ENCODE measurements at places on chromosomes 5 and 9. TPM values are rescaled to one million over a fixed set of nuclear protein-coding genes. Genes with fewer than 3 reads are reported as not detected.
A peak's percentile ranks its signal among the peaks of the same experiment; 100 is the strongest.

Gene PPP3R2
- not detected for total RNA-seq

Gene FBP2
- not detected for total RNA-seq

Gene ALDH7A1
- total RNA-seq = 1.6 TPM

Gene NPM1
- total RNA-seq = 940 TPM

Gene PCDHA9
- not detected for total RNA-seq

Gene MCIDAS
- not detected for total RNA-seq

Gene PSAT1
- total RNA-seq = 32.1 TPM

Gene RETREG1
- total RNA-seq = 55.5 TPM

Gene STK32A
- not detected for total RNA-seq

Gene PCDHB9
- 0.23 TPM for total RNA-seq

Gene ALDOB
- total RNA-seq = not detected

Gene CDH10
- total RNA-seq = not detected

- peaks cover 19% of the 10 kb centered on the region for H3K27me3 ChIP-seq
- no peak overlapping the region for H3K4me3 ChIP-seq
- H3K4me1 ChIP-seq = no peaks in the 10 kb centered on the region
- no peak overlapping the region for H3K27ac ChIP-seq
- H3K36me3 ChIP-seq = no peaks in the 10 kb centered on the region
- no peak for DNase-seq
Measured at GRCh38 chr5:41508696-41509398, 1.6 kb downstream of the PLCXD3 start.

DNA sequence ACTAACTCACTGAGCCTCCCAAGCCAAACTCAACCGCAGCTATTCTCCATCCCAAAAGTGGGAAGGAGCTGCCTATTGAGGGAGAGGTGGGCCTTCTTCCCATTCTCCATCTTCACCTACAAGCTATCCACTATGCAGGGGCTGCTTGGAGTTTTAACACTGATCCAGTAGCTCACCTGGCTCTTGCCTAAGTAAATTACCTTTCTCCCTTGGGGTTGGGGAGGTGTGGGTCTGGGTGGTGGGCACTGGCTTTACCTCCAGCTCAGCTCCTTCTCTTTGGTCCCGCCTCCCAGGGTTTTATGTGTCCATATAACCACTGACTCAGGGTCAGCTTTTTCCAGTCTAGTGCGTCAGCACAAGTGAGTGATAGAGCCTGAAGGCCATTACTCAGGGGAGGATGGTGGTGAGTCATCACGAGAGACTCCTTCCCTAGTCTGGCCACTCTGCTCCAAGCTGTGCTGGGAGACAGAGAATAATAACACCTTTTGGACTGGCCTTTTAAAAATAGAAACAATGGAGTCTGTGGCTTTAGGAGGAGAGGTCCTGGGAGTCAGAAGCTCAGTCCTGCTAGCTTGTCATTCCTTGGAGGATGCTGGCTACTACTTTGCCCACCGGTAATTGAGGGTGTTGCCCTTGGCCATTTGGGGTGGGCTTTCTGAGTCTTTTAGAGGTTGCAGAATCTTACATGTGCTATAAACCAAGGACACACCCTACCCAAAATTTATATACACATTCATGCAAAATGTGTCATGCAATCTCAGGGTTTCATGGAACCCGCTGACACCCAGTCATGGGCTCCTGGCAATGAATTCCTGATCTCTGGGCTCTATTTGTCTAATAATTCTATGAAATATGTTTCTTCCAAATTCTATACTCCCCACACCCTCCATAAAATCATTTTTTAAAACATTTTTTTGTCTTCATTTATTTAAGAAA is 35.6 kb upstream of the ATP6V1G1 start:
- H3K4me1 ChIP-seq = no peaks in the 10 kb centered on the region
- no peak overlapping the region for H3K27ac ChIP-seq
- DNase-seq = no peak
- no peak overlapping the region for H3K4me3 ChIP-seq
- H3K27me3 ChIP-seq = peaks cover 21% of the 10 kb centered on the region

DNA sequence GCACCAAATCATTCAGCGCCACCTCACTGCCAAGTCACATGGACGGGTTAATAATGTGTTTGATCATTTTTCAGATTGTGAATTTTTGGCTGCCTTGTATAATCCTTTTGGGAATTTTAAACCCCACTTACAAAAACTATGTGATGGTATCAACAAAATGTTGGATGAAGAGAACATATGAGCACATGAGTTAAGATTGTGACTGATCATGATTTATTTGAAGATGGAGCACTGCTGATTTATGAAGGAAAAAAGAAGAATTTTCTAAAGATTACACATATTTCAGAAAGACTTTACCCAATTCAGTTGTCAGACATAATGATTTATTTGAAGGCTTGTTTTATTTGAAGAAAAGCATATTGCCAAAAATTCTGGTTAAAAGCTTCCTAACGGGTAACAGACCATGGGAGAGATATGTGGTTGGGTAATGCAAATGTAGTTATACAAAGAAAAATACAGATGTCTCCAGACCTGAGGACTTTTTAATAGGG is 37.4 kb downstream of the TNFAIP8 start:
- no peak overlapping the region for H3K4me3 ChIP-seq
- peak overlapping the region; percentile 10 for H3K27ac ChIP-seq
- no peak for DNase-seq
- H3K4me1 ChIP-seq = peaks cover 18% of the 10 kb centered on the region
- H3K36me3 ChIP-seq = peaks cover 23% of the 10 kb centered on the region
- no peaks in the 10 kb centered on the region for H3K27me3 ChIP-seq

GRCh38 chr9:106916466-106917235 is 53.7 kb downstream of the ZNF462 start:
- no peak for DNase-seq
- no peak overlapping the region for H3K27ac ChIP-seq
- H3K4me1 ChIP-seq = peaks cover 4% of the 10 kb centered on the region
- no peaks in the 10 kb centered on the region for H3K36me3 ChIP-seq
- H3K27me3 ChIP-seq = no peaks in the 10 kb centered on the region

GRCh38 chr5:168831383-168831782 is 252.2 kb upstream of the PANK3 start:
- H3K4me1 ChIP-seq = no peaks in the 10 kb centered on the region
- H3K27me3 ChIP-seq = peaks cover 12% of the 10 kb centered on the region
- DNase-seq = no peak
- no peak overlapping the region for H3K27ac ChIP-seq
- H3K4me3 ChIP-seq = no peak overlapping the region

- DNase-seq = no peak
- no peak overlapping the region for H3K27ac ChIP-seq
- no peaks in the 10 kb centered on the region for H3K27me3 ChIP-seq
- no peak overlapping the region for H3K4me3 ChIP-seq
- H3K36me3 ChIP-seq = peaks cover 29% of the 10 kb centered on the region
Measured at GRCh38 chr9:128503870-128504269, 649 bp upstream of the GLE1 start.

- no peaks in the 10 kb centered on the region for H3K4me1 ChIP-seq
- H3K27ac ChIP-seq = no peak overlapping the region
- H3K27me3 ChIP-seq = peaks cover 5% of the 10 kb centered on the region
Measured at GRCh38 chr5:80041527-80041926, 6.4 kb downstream of the THBS4 start.

DNA sequence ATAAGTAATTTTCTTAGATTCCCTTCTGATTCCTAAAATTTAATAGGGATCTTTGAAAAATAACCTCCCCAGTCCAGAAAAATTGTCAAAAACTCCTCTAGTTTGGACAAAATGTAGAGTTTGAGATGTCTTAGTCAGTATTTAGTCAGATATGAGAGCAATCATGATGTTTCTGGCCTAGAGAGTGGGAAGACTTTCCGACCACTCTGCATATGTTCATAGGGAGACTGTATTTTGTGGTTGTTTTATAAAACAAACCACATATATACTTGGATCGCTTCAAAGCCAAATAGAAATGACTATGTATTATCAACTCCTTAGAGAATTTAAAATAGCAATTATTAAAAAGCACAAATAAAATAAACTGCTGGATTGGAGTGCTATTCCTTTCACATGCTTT is 15.8 kb downstream of the ZFAND5 start:
- no peak for DNase-seq
- H3K4me1 ChIP-seq = no peaks in the 10 kb centered on the region
- H3K27me3 ChIP-seq = peaks cover under 1% of the 10 kb centered on the region
- no peak overlapping the region for H3K27ac ChIP-seq
- H3K36me3 ChIP-seq = peaks cover 9% of the 10 kb centered on the region

- H3K4me1 ChIP-seq = peaks cover 11% of the 10 kb centered on the region
- DNase-seq = no peak
- no peak overlapping the region for H3K4me3 ChIP-seq
- H3K27me3 ChIP-seq = no peaks in the 10 kb centered on the region
- H3K27ac ChIP-seq = no peak overlapping the region
Measured at GRCh38 chr5:151740958-151741373, 17.5 kb downstream of the ATOX1 start.

DNA sequence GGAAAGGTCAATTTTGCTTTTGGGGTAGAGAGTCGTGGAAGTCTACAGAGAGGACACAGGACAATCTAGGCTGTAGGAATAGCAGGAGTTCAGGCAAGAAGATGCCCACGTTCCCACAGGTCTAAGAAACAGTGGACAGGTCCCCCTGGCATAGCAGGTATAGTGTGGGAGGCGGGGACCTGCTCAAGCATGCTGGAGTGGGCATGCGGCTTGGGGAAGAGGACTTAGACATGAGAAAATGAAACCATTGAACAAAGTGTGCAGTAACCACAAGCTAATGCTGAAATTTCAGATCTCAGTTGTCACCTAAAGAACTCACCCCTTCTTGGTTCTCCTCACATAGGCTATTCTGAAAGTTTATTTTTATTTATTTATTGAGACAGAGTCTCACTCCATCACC is 142.8 kb upstream of the EFNA5 start:
- H3K4me3 ChIP-seq = no peak overlapping the region
- H3K4me1 ChIP-seq = no peaks in the 10 kb centered on the region
- H3K36me3 ChIP-seq = no peaks in the 10 kb centered on the region
- DNase-seq = no peak
- no peak overlapping the region for H3K27ac ChIP-seq

DNA sequence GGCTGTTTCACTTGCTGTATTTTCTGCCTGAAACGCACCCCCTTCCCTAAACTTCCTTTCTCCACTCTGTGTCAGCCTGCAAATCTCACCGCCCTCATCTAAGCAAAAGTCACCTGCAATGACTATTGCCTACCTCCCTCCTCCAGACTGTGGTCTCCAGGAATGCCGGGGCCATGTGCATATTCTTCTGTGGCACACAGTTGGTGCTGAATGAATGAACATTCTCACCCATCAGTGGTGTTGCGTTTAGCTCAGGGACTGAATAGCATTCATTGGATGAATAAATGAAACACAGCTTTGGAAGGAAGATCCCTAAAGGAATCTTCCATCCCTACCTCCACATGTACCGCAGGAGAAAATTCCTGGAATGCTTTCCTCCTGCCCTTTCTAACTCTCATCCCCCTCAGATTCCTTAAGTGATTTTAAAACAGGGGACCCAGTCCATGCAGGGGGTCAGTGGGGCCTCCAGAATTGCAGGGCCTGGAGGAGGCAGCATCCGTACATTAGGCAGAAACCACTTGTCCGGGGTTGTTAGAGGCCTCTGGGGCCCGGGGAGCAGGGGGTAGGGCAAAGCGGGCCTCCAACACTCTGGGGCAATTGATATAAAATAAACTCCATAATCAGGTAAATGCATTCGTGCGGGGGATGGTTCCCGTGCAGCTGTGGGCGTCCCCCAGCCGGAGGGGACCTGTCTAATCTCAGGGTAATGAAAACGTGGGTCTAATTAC is 28.3 kb upstream of the PTGS1 start:
- DNase-seq = no peak
- no peak overlapping the region for H3K4me3 ChIP-seq
- no peaks in the 10 kb centered on the region for H3K36me3 ChIP-seq
- peaks cover 5% of the 10 kb centered on the region for H3K4me1 ChIP-seq
- H3K27me3 ChIP-seq = no peaks in the 10 kb centered on the region

DNA sequence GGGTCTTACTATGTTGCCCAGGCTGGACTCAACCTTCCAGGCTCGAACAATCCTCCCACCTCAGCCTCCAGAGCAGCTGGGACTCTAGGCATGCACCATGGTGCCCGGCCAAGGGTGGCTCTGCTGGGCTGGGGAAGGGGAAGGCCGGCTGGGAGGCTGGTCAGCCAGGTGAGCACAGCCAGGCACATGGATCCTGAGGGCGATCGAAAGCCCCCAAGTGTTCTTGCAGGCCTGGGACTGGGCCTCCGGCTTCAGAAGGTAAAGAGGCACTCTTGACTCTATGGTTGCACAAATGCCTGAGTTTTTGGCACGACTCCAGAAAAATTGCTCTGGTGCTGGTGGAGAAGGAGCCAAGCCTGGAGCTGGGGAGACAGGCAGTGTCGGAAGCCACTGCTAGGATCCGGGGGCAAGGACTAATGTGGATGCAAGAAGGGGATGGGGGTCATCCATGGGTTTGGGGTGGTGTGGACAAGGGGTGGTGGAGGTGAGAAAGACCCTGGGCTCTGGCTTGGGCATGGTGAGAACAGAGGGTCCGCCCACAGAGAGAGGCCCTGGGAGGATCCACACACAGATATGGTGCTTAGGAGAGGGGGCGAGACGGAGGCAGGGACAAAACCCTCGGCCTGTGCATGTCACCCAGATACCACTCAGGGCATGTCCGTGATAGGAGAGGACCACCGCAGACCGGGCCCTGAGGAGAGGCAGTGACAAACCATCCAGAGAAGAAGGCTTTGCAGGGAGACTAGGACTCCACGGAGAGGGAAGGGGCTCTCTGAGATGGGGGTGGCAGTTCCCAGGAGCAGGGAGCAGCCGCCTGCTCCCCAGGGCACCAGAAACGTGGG is 51.1 kb upstream of the COL5A1 start:
- no peak overlapping the region for H3K27ac ChIP-seq
- H3K36me3 ChIP-seq = no peaks in the 10 kb centered on the region
- DNase-seq = no peak
- H3K4me1 ChIP-seq = no peaks in the 10 kb centered on the region

DNA sequence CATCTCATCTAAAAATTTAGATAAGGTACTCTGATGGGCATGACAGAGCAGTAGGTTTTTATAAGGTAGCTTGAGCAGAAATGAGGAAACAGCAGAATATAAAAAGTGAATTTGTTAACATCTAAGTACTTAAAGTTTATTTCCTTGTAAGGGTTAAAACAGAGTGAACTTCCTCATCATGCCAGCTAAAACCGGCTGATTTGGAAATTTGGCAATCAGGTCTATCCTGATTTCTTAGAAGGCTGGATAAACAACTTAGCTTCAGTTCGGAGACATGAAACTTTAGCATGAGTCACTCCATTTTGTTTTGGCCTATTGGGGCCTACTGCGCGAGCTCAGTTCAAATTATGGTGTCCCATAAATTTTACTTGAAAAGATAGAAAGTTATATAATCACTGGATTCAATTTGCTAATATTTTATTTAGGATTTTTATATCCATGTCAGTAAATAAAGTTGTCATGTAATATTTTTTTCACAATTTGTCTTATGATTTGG is 241.6 kb upstream of the RORB start:
- DNase-seq = no peak
- no peaks in the 10 kb centered on the region for H3K36me3 ChIP-seq
- no peak overlapping the region for H3K4me3 ChIP-seq
- no peaks in the 10 kb centered on the region for H3K27me3 ChIP-seq
- no peaks in the 10 kb centered on the region for H3K4me1 ChIP-seq
- H3K27ac ChIP-seq = no peak overlapping the region

GRCh38 chr5:68406767-68407241 is 191.2 kb downstream of the PIK3R1 start:
- H3K4me1 ChIP-seq = peaks cover 6% of the 10 kb centered on the region
- H3K36me3 ChIP-seq = no peaks in the 10 kb centered on the region
- H3K4me3 ChIP-seq = no peak overlapping the region
- no peak for DNase-seq
- no peak overlapping the region for H3K27ac ChIP-seq
- no peaks in the 10 kb centered on the region for H3K27me3 ChIP-seq
